NCI-H2171 treated with DMSO at 0.1 percent for 48 hours (cell line): ENCODE measurements at places on chromosomes 11 and 22.

DNA sequence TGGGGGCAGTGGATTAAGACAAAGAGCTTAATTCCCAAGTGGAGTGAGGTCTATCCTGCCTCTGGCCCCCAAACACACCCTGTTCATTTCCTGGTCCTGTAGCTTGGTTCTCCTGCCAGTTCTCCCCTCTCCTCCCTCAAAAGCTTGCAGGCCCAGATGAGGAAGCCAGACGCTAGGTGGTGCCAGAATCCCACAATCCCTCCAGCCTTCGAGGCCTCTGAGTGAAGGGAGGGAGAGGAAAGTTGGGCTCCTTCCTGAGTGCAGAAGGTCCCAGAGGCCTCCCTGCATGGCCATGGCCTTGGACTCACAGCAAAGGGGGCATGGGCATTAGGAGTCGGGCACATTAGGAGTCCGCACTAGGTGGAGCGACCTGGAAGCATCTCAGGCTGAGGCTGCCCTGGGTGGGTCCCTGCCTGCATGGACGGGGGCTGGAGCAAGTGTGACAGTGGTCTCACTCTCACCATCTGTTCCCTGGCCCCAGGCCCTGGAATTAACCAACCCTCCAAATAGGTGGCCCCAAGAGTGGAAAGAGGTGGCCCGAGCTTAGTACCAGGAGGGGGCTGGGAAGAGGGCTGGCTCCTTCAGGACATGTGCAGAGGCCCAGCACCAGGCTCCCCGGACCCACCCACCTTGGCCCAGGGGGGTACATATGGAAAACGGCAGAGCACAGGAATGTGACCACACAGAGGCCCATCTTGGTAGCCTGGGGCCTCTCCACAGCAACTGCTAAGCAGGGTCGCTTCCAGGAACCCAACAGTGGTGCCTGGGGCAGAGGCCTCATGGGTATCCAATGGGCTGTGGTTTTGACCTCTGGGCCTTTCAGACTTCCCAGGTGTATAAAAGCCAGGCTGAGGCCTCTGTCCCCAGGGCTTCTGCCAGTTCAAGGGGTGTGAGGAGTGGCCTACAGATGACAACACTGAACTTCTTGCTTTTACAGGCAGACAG, 5.2 kb downstream of the FXYD2 start:
- DNase-seq = peak; percentile 59

DNA sequence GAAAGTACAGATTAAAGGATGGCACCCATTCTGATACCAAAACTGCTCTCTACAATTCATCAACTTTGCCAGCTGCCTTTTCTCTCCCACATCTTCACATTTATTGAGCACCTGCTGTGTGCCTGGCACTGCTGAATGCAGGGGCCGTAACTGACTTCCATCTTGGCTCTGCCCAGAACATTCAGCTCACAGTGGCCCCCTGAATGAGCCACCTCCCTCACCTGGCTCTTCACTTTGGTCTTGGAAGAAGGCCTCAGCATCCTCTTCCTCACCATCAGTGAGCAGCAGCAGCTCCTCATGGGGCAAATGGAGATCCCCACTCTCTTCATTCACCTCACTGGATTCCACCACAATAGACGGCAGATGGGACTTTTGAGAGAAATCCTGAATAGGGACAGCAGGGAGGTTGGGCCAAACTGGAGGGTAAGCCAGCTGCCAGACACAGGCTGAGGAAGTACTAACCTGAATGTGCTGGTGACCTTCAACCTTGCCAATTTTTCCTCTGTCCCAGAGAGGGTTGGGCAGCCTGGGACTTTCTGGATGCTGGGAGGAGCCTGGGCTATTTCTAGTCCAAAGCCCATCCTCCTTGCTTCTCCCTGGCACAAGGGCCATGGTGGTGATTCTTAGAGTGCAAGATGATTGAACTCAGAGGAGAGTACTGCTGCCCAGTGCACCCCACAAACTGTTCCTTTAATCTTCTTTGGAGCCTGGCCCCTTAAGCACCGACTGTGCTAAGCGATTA, 1.9 kb upstream of the UQCC3 start:
- peak; percentile 22 for DNase-seq

GRCh38 chr22:29332886-29333496, 17.5 kb upstream of the RASL10A start:
- no peak for DNase-seq

GRCh38 chr11:121032546-121032945, 8.6 kb downstream of the TBCEL start:
- DNase-seq = no peak

- DNase-seq = no peak
Measured at GRCh38 chr11:15577519-15577918, 462.8 kb downstream of the INSC start.

DNA sequence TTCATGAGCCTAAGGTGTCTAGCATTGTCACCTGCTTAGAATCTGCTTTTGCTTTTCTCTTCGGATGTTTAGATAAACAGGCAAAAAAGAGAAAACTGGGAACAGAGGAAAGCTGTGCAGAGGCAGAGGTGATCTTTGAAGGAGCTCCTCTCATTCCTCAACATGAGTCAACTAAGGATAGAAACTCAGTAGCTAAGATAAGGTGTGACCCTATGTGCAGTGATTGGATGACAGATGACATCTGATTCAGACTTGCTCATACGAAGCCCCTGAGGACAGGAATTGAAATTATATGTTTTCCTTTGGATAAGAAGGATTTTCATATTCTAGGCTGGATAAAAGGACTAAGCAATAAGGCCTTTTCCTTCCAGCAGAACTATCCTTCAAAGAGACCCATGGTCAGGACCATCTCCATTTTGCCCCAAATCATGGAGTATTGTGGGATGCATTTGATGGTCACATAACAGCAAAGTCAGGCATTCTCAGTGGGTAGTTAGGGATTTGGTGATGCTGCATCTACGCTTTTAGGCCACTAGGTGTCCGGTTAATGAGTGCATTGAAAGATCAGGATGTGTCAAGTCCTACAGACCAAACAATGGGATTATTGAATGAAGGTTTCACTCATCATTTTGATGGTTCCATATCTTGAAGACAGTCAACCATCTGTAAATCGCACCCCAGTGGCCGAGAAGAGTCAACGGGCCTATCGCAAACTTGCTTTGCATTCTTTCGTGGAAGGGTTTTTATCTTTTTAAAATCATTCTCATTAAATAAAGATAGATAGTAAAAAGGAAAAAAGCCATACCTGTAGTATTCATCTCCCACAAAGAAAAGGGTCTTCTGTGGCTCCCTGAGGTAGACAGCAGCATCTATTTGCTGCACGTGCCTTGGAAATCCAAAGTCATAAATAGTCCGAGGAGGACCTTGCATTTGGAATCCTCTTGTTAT, 32.2 kb downstream of the MMP20 start:
- no peak for DNase-seq

DNA sequence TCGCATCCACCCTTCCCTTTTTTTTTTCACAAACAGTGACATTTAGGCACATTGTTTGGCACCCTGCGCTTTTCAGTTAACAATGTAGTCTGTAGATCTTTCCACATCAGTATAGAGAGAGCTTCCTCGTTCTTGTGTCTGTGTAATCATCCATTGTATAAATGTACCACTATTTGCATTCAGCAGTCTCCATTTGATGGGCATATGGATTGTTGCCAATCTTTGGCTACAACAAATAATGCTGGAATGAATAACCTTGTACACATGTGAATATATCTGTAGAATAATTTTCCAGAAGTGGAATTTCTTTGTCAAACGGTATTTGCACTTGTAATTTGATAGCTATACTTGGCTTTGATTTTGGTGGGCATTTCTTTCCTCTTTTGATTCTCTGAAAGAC, 17.1 kb downstream of the MPEG1 start:
- no peak for DNase-seq

GRCh38 chr11:115765803-115766239, 261.6 kb upstream of the CADM1 start:
- no peak for DNase-seq
